K562 (cell line): ENCODE measurements at places on chromosomes 1 and 21.

DNA sequence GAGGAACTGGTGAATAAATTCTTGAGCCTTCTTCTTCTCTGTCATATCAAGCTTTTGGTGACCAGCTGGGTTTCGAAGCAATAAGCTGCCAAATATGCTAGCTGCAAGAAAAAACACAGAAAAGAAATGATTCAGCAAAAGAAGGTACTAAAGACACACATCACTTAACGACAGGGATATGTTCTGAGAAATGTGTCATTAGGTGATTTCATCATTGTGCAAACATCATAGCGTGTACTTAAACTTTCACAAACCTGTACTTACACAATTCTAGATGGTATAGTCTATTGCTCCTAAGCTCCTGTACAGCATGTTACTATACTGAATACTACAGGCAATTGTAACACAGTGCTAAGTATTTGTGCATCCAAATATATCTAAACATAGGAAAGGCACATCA lies 2.9 kb upstream of the MTF1 start:
- no peak for DNase-seq

DNA sequence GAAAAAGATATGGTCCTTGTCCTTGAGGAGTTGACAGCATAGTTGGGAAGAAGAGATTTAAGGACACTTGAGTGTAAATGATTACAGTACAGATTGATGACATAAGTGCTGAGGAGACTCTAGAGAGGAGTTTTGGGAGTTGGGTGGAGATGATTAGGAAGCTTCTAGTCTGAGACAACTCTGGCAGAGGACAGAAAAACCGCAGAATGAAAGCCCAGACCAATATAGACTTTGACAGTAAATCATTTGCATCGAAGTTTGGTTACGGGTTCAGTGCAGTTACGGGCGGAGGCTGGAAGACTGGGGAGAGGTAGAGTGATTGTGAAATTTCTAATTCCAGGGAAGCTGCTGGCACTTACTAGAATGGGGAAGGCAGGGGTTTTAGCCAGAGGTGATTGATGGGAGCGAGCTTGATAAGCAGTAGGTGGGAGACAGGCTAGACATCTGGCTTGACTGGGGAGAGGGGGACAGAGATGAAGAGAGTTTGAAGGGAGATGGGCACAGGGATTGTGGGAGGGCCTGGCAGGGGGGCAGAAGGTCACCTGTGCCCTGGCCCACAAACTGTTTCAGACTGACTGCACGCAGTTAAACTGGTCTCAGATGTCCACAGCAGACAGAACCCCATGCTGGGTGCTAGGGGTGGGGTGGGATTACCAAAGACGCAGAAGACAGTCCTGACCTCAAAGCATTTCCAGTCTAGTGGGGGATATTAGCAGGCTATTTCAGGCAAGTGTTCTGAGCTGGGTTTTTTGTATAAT lies 20.1 kb downstream of the SH2D2A start:
- DNase-seq, result no peak

GRCh38 chr1:90821788-90822359 lies 104.8 kb upstream of the BARHL2 start:
- DNase-seq, result peak; percentile 63

DNA sequence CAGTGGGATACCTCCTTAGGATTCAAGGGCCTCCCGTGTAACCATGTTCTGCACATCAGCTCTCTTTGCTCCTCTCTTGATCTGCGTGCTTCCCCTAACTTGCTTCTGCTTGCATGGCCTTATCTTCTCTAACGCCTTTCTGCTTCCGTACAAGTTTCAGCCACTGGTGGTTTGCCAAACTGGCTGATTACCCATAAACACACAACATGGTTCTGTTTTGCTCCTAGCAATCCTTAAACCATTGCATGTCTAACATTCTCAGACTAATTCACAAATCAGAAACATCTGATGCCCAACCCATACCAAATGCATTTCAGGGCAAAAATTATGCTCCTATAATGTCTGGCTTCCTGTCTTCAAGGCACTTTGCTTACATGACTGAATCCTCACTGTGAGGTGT lies 166.4 kb downstream of the PBX1 start:
- no peak for DNase-seq

DNA sequence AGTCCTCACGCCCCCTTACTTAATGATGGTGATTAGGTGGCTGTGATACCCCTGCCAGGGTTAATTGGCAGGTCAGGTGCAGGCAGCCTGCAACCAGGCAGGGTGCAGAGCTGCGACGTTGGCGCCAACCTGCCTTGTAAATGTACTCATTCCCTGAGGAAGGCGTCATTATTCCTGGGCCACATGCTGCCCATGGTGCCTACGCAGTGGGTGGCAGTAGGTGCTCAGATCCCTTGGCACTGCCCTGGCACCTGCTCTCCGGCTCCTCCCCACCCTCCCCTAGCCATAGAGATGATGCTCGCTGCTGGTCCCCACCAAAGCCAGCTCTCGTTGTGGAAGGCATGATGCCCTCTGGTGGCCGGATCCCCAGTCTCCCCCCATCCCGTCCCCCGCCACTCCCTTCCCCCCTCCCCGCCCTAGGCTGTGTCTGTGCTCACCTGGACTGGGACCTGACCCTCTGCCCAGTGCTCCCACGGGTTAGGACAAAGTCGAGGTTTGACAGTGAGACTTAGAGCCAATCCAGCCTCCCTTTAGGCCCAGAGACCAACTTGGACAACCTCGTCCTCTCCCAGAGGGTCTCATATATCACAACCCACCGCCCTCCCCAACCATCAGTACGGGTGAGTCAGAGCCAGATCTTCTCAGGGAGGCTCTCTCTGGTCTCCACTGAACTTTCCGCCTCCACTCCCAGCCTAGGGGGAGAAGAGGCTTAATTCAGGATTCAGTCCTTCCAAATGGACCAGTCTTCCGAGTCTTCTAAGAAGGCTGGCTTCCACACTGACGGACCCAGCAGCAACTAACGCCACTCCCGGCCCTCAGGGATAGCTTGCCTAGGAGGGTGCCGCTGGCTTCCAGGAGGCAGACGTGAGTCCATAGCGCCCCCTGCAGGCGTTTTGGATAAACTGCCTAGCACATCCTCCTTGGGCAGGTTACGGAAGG lies 5.7 kb downstream of the KRTCAP2 start:
- peak; percentile 85 for DNase-seq

GRCh38 chr1:244647819-244648218 lies 5.1 kb upstream of the DESI2 start:
- no peak for DNase-seq

DNA sequence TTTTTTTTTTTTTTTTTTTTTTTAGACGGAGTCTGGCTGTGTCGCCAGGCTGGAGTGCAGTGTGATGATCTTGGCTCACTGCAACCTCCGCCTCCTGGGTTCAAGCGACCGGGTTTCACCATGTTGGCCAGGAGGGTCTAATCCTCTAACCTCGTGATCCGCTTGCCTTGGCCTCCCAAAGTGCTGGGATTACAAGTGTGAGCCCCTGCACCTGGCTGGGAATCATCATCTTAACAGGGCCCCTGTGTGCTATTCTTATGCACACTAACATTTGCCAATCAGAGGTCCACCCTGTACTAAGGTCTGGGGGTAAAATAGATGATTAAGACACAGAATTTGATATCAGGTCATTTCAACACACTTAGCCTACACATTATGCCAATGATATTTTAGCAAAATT lies 278.7 kb upstream of the CHRM3 start:
- no peak for DNase-seq

- DNase-seq, result peak; percentile 68
These were observed 22.9 kb upstream of the LDLRAP1 start for GRCh38 chr1:25520446-25521061.

DNA sequence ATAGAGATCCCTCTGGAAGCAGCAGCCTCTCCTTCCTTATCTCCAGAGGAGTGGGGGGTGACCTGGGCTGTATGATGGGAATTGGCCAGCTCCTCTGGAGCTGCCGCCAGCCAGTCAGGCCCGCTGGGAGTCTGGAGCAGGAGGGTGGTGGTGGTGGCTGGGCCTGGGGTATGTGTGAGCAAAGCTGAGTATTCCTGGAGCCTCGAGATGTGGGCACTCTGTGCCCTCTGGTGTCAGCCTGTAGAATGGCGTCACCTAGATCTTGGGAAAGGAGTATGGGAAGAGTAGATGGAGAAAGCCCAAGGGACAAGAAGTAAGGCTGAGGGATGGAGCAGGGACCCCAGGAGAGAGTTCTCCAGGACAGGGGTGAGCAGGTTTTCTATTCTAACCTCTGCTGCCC lies 16.0 kb downstream of the VANGL2 start:
- no peak for DNase-seq

DNA sequence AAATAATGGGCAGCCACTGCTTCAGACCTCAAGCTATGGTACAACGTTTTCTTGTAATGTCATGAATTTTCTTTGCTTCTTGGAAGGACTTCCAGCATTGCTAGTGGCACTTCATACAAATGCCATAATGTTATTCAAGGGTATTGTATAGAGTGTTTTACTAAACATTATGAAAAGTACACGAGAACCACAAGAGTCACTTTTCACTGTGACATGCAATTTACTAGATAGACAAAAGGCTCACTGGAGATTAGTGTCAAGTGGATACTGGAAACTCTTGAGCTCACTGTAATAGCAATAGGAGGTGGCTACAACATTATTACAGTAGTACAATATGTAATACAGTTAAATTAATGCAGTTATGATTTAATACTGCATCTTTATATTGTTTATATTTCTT lies 5.3 kb upstream of the OLFM3 start:
- no peak for DNase-seq
